NCI-H2029 (cell line): ENCODE measurements at places on chromosomes 16 and 17.

GRCh38 chr16:81080233-81080632 is 3.2 kb upstream of the C16orf46 start:
- DNase-seq, result no peak

- no peak for DNase-seq
These were observed 30.8 kb upstream of the DYNLL2 start for GRCh38 chr17:58052407-58052806.

GRCh38 chr16:86498671-86499439 is 11.5 kb upstream of the FOXF1 start:
- no peak for DNase-seq

GRCh38 chr16:70437582-70438557 is 1.0 kb downstream of the ST3GAL2 start:
- no peak for DNase-seq

- DNase-seq, result no peak
These were observed 32.6 kb upstream of the CBFA2T3 start for GRCh38 chr16:89009343-89010209.

- no peak for DNase-seq
These were observed 676.7 kb upstream of the SOX9 start for GRCh38 chr17:71444078-71444477.

DNA sequence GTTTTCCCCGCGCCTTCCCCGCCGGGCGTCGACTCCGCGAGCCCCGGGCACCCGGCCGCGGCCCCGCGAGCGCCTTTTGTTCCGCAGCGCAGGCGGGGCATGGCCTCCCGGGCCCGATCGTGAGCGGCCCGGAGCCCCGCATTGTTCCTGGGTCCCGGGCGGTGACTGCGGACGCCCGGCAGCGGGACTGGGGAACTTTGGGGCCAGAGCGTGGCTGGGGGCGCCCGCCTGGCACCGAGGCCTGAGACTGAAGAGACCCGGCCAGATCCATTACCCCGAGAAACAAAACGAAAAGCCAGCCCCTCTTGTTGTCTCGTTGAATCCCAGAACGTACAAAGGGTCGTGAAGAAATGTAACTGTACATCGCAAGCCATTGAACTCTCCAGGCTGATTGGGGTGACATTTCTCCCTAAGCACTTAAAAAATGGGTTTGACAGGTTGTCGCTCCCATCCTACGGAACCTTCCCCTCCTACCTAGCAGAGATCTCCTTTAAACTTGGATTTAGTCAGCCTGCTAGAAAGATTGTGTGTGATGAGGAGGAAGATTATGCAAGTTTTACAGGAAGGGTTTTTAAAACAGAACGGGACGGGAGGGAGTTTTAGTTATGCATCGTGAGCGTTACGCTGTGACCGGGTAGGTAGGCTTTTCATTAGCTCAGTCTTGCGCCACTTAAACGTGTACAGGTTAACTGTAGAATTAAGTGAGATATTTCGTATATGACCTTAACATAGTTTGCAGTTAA is 825 bp downstream of the METTL9 start:
- DNase-seq, result no peak

DNA sequence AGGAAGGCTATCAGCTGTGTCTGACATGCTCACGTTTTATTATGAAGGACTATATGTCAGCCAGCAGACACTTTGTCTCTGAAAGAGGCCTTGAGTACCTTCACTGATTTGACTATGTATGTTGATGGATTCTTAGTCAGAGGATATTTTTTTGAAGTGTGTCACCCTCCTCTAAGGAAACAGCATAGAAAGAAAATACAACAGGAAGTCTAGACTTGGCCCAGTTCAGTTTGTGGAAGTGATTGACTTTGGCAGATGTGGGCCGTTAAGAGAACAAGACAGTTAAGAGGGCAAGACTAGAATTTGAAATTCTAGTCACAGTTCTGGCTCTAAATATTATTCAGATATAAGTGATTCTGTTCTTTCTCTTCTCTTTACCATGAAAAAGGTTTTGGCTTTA is 471.5 kb downstream of the CDH8 start:
- DNase-seq, result no peak

DNA sequence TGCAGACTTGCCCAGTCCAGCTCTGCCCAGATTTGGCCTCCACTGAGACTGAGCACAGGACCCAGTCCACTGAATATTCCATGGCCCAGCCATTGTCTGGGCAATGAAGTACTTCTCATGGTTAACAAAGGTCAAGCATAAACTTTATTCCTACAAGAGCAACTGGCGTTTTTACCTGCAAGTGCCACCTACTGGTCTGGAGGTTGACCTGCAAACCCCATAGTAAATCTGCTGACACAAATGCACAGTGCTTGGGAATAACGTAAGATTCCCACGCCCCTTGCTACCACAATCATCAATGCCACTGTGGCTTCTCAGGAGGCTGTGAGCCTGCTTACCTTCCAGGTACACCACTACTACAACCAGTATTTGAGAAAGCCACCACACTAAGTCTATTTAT is 170.2 kb downstream of the CEP112 start:
- no peak for DNase-seq

DNA sequence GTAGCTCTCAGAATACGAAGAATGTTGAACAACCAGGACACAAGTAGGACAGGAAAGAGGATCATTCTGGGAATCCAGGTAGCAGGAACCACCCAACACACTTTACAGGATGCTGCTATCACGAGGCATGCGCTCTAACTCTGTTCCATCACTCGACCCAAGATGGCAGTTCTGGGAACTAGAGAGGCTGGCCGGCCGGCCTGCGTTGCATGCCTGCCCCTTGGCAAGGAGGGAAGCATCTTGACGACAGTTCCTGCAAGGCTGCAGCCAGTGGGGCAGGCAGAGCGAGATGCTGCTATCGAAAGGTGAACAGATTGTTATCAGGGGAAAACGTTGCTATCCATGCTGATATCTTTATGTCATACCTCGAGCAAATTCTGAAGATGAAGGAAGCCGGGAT is 19.2 kb upstream of the SLC46A1 start:
- DNase-seq, result no peak

DNA sequence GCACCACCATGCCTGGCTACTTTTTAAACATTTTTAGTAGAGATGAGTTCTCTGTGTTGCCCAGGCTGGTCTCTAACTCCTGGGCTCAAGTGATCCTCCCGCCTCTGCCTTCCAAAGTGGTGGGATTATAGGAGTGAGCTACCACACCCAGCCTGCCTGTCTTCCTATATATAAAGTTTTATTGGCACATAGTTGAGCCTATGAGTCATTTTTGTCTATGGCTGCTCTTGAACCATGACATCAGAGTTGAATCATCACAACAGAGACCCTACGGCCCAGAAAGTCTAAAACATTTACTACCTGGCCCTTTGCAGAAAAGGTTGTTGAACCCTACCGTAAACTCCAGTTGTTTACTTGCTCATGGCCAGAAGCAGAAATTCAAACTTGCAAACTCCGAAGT is 7.9 kb downstream of the SEPTIN12 start:
- DNase-seq, result no peak

DNA sequence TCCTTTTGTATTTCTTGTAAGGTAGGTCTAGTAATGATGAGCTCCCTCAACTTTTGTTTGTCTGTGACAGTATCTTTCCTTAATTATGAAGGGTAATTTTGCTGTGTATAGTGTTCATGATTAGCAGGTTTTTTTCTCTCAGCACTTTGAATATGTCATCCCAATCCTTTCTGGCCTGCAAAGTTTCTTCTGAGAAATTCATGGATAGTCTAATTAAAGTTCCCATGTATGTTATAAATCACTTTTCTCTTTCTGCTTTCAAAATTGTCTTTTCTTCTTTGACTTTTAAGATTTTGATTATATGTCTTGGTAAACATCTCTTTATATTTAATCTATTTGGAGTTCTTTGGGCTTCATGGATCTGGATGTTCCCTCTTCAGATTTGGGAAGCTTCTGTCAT is 54.3 kb upstream of the ZKSCAN2 start:
- no peak for DNase-seq

DNA sequence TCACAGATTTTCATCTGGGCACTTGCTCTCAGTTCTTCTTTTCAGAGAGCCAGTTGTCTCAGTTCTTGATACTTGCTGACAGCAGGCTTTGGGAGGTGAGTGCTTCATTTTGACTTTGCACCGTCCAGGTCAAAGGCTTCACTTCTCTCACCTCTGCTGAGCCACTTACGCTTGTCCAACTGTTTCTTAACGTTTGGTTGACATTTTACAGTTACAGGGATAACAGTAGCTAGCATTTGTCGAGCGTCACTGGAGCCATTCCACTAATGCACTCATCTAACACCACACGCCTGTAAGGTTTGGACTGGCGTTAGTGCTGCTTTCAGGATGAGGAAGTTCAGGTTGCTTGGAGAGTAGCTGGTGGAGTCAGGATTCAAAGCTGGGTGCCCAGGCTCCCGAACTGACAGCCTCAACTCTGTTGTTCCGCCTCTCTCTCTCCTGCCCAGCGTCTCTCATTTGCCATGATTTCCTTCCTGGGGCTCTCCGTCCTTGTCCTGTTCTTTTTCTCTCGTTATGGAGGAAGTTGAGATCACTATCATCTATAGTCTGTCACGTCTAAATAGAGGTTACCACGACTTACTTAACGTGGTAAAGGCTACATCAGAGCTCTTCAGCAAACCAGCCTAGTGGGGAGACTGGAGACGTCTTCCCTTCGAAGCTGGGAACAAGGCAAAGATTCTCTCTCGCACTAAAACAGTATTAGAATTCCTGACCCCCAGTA is 220.8 kb downstream of the RPTOR start:
- no peak for DNase-seq

DNA sequence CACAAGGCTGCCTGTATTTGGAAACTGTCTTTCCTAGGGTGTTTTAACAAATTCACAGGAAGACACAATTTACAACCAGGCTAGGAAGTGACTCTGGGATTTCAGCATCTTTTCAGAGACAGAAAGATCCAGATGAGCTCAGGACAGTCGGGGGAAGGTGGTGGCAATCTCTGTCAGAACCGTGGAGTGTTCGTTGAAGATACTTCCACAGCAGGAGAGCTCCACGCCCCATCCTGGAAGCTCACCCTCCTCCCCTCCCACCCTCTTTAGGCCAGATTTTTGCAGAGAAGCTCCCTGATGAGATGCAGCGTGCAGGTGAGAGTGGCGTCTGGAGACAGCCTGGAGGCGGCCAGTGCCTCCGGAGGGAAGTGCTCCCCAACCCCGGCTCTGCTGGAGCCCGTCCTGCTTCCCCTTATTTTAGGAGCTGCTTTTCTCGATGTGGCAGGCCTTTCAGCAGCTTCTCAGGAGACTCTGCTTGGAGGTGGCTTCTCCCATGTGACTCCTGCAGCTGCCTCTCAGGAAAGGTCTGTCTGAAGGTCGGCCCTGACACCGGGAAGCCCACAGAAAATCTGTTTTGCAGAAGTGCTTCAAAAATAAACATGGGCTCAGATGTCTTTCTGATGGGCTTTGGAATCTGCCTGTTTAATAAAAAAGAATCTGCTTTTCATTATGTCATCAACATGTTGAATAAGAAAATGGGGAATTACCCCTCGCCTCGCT is 186.4 kb upstream of the CHMP6 start:
- DNase-seq, result no peak

GRCh38 chr16:57179215-57179828 is 6.5 kb downstream of the PSME3IP1 start:
- DNase-seq, result no peak
